ENCODE measurements at places on chromosomes 16 and 17.

DNA sequence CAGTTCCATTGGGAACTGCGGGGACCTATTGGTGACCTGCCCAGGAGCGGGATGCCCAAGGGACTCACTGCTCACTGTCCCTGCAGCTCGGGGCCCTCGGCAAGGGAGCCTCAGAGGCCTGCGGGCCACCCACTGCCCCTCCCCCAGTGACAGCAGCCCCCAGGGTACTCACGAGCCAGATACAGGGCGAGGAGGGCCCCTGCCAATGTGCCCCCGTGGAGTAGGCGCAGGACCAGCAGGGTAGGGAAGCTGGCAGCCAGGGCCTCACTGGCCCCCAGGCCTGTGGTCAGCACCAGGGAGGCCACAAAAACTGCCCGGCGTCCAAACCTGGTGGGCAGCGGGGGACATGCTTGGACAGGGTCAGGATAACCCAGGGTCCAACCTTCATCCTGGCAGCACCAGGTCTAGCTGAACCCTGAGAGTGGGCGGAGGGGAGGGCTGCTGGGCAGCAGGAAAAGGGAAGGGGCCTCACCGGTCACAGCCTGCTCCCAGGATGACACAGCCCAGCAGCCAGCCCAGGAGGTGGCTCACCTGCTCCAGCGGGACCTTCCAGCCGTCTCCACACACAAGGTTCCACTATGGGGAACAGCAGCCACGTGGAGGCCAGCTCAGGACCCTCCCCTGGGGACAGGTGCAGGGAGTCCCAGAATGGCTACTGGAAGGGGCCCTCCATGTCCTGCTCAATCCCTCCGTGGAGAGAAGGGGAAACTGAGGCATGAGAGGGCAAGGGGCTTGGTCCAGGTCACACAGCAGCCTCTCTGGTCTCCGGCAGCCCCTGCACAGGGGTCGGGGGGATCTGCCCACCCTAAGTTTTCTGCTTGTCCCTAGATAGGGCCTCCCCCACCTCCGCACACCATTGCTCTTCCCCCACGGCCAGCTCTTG lies 855 bp downstream of the SLC22A31 start:
- DNase-seq = no peak

DNA sequence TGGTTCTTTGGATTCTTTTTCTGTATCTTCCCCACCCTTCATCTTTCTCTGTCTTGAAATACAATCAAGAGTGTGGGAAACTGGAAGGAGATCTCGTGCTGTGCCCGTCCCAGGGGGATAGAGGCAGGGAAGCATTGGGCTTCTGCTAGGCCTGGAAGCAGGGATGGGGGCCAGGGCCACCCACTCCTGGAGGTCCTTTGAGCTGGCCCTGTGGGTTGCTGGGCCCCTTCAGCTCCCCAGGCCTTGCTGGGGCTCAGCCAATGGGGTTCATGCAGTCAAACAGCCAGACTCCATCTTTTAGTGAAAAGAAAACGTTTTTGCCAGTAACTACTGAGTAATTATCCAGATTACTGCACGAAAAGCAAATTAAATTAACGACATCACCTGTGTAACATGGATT lies 67.8 kb downstream of the CCDC182 start:
- DNase-seq = no peak

DNA sequence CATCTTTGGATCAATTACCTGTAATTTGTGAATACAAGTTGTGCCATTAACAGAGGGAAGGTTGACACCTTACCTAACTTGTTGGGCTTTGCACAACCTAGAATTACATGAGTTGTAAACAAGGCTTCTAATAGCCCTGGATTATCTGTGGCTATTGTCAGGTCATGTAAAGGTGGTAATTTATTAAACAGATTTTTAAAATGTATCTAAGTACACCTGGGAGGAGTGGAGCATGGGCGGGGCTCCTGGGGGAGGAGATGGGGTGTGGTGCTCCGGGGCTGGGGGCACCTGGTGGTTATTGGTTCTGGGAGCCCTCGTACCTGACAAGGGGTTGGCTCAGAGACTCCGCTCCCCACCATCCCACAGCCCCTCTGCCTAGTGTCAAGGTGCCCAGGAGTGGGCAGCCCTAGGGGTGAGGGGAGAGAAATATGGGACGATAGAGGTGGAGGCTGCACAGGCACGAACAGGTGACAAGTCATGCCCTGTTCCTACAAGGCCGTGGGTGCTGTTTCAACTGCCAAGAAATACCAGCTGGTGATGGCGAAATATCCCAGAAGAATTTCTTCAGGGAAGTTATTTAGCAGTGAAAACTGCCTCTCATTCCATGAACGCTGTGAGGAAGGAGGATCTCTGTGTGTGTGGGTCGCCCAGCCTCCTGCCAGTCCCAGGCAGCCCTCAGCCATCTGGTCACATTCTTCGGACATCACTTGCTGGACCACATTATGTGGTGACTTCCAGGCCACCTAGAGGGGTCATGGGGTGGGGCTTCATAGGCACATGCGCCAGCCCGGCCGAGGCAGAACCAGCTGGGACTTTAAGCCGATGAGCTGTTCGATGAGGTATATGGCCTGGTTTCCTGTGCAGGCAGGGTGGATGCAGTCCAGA lies 55.5 kb upstream of the IRX3 start:
- DNase-seq = no peak

- peak; percentile 82 for DNase-seq
Observed at GRCh38 chr17:48153691-48154358, 46.3 kb downstream of the SNX11 start.

DNA sequence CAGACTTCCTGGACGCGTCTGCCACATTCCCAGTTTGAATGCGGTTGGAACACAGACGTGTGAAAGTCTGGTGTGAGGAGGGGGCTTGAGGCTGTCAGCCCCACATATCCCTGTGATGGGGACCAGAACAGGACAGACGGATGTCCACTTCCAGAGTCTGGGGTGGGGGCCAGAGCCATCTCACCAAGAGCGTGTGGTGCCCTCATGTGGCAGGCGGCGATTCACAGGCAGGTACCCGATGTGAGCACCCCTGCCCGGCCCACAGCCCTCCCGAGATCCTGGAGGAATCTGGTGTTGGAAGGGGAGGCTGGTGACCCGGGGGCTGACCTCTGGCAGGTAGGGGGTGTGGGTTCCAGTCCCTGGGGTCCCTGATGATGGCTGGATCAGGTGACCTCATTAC lies 51.5 kb downstream of the ENGASE start:
- no peak for DNase-seq
